Cortex of kidney (tissue), 1 donor: ENCODE measurements at places on chromosomes 13 and 19.

- DNase-seq, result no peak
Measured at GRCh38 chr13:78826936-78827335, 168.0 kb upstream of the OBI1 start.

DNA sequence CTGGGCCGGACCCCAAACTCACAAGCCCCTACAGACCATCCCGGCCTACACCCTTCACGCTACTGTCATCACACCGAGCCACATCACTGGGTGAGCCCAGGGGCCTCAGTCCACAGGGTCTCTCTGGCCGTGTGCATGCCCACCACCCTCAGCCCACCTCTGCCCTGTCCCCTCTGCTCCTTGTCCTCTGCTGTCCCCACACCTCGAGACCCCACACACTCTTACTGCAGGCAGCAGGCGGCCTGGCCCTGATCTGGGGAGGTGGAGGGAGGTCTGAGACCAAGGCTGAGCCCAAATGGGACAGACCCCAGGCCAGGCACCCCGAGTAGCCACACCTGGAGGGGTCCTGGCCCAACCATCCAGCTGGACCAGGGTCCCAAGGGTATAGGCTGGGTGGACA lies 35.2 kb downstream of the PEPD start:
- DNase-seq, result no peak

- DNase-seq, result no peak
Measured at GRCh38 chr13:78215458-78216108, 297.0 kb upstream of the EDNRB start.

GRCh38 chr13:73272831-73273230 lies 214.0 kb downstream of the KLF5 start:
- DNase-seq, result no peak

- no peak for DNase-seq
Measured at GRCh38 chr13:23993680-23993985, 96.3 kb upstream of the C1QTNF9B start.

DNA sequence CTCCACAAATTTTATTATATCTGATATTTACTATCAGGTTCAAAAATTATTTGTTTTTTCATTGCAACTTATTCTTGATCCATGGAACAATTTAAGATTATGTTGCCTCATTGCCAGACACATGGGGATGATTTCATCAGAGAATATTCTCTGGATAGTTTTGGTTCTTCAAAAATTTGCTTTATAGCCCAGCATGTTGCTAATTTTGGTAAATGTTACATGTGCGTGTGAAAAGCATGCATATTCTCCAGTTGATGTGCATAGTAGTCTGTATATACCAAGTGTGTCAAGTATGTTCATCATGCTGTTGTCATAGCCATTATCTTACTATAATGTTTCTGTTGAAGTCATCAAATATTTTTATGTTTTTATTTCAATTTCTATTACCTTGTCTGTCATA lies 122.3 kb downstream of the RFC3 start:
- DNase-seq, result no peak

GRCh38 chr13:79423801-79424642 lies 18.0 kb upstream of the RBM26 start:
- DNase-seq, result no peak

DNA sequence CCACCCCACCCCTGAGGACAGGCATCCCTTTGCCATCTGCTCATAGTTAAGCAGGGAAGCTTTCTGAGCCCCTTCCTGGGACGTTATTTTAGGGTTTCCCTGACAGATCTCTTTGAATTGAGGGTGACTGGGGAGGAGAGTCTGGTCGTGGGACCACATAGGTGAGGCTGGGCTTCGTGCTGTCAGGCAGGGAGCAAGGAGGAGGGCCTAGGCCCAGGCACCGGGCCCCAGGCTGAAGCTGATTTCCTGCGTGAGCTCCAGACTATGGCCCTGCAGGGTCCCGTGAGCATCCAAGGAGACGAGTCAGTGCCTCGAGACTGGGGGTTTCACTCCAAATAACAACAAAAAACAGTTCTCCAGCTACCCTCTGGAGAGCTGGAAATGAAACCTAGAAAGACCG lies 60.4 kb downstream of the MYO9B start:
- no peak for DNase-seq

DNA sequence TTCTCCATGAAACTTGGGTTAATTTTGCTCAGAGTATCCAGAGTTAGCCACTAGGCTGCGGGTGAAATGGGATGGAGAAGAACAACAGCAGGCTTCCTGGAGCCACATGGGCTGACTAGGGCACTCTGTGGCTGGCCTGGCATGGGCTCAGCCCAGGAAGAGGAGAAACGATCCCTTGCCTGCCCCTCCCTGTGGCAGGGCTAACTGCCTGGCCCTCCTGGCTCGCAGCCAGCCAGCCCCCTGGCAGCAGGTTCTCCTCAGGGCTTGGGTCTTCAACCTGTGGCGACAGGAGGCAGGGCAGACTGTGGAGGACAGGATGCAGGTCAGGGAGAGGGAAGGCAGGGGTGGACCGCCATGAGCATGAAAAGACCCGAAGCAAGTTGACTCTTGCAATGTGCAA lies 78.7 kb upstream of the GPR183 start:
- DNase-seq, result no peak

DNA sequence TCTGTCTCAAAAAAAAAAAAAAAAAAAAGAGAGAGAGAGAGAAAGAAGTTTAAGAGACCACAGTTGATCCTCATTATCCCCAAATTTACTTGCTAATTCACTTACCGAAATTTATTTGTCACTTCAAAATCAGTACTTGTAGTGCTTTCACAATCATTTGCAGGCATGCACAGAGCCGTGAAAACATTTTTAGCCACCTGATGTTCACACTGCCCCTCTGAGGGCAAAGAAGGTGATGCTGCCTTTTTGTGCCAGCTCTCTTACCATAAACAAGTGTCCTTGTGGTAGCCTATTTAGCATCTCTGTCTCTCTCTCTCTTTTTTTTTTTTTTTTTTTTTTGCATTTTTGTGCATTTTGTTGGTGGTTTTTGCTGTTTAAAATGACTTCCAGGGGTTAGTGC lies 24.1 kb upstream of the CASP14 start:
- DNase-seq, result no peak

DNA sequence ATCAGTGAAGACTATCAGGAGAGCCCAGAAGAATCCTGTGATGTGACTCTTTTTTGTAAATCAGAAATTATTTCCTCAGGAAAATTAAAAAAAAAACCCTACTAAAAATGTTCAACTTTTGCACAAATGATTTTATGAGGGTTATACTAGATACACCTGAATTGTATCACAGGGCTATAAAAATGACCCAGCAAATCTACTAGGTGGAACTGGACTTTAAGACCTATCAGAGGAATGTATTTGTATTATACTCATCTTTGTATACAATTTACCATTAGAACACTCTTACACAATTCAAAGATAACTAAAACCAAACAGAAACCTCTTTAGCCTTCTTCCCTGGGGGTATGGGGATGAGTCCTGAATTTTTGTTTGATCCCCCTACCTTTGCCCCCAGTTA lies 7.2 kb downstream of the FBXL3 start:
- no peak for DNase-seq

- DNase-seq, result no peak
Measured at GRCh38 chr19:8478598-8478997, 23.8 kb downstream of the PRAM1 start.

DNA sequence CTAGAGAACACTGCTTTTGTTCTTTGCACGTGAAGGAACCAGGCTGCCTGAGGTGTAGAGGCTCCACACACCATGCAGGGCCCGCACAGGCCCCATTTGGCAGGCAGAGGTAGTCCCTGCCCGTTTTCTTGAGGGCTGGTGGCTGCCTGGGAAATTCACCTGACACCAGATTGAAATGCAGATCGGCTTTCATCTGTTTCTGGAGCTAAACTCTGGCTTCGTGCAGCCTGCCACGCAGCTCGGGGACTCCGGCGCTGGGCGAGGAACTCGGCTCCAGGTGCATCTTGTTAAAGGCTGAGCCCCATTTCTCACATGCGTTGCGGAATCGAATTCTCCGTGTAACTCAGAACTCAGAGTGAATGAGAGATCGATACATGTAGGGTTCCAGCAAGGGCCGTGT lies 37.7 kb downstream of the ATP11A start:
- no peak for DNase-seq

- DNase-seq, result no peak
Measured at GRCh38 chr19:9597027-9597426, 12.7 kb upstream of the ZNF121 start.

DNA sequence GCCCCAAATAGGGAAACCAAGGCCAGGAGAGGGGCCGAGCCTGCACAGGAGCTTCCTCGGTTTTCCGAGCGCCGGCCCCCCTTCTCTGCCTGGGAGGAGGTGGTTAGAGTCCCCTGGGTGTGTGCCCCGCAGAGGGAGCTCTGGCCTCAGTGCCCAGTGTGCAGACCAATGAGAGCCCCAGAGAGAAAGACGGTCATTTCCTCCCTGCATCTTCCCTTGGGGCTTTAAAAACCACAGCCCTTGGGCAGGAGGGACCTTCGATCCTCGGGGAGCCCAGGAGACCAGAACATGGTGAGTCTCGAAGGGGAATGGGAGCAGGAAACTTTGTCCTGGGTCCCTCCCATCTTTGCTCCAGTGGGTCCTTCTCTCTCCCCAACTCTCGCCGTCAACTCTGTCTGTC lies at the start of gene C5AR1:
Gene C5AR1 (plus strand): TSS at position 254 of the 400 bp plus-strand sequence. CDS start 35 bp downstream, at position 289.
- DNase-seq, result no peak

GRCh38 chr19:14418856-14419105 lies 360 bp downstream of the DDX39A start:
- no peak for DNase-seq

GRCh38 chr19:21462540-21462939 lies 42.9 kb upstream of the ZNF429 start:
- DNase-seq, result no peak

DNA sequence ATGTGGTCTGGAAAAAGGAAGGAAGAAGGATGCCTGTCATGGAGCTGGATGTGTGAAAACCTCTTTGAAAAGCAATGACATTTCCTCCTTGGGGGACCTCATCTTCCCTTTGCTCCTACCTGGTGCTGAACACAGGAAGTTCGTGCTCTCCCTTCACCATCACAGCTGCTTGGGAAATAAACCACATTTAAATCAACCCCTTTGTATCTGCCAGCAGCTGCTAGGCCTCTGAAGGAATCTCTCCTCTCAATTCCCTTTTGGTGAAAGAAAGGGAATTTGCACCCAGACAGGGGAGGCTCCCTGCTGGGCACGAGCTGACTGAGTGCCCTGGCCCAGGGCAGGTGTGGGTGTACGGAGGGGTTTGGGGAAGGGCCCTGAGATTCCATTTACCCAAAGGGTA lies 437.7 kb downstream of the TSHZ3 start:
- no peak for DNase-seq

GRCh38 chr19:46372901-46373490 lies 26.1 kb downstream of the PPP5C start:
- no peak for DNase-seq

DNA sequence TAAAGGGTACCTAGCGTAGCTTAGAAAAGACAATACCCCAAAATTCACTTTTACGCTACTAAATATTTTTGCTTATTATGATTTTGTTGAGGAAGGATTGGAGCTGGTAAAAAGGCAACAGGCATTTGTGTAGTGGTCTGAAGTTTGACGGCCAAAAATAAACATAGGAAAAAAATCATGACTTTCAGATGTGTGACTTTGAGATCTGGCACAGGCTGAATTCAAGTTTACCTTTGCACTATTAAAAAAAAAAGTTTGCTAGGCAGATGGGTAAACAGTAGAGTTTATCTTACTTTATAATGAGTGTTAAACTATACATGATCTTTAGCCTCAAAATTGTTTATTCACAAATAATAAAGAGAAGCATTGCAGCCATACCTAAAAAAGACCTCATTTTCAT lies 24.3 kb upstream of the INTS6 start:
- DNase-seq, result no peak

DNA sequence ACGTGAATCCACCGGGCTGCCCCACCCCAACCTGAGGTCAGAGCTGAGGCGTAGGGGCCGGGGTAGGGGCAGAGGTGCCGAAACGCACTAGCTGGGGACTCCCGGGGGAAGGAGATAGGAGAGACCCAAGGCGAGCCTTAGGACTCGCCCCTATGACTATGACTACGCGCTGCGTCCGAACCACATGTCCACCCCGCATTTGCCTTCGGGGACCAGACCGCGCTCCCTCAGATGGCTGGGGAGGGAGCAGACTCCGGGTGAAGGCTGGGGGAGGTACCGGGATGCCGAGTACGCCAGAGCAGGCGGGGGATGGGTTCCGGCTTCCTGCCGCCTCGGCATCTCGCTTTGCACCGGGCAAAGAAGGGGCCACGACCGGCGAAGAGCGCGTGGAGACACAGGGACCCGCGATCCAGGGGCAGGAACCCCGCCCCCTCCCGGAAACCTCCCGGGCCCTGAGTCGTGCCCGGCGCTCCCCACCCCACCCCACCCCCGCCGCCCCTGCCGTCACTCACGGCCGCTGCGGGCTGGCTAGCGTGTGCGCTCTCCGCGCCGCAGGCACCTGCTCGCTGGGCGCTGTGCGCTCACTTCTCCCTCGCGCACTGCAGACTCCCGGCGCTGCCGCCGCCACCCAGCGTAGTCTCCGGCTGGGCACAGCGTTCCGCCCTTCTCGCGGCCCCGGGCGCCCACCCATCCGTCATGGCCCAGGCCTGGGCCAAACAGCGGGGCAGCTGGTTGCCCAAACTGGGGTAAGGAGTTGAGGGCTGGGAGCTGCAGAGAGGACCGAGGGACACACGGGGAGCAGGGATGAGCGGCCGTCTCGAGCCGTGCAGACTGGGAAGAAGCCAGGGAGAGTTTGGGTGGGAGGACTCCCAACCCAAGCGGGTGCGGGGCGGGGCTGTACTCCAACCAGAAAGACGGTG lies 622 bp upstream of the VSTM2B start:
- no peak for DNase-seq

DNA sequence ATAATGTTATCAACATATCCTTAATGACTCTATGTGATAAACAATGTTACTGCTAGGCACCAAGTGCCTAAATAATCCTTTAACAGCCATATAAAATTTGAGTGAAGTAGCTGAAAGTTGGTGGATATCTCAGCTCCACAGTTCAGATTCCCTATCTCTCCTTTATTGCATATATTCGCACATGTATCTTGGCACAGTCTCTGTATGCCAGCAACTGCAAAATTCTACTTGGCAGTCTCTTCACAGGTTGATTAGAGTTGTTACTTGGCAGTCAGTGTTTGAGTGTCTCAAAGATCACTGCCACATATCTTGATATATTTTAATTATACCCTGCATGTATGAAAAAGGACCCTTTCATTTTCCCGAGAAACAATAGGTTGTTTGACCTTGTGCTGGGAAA lies 879.3 kb downstream of the OLFM4 start:
- DNase-seq, result no peak

DNA sequence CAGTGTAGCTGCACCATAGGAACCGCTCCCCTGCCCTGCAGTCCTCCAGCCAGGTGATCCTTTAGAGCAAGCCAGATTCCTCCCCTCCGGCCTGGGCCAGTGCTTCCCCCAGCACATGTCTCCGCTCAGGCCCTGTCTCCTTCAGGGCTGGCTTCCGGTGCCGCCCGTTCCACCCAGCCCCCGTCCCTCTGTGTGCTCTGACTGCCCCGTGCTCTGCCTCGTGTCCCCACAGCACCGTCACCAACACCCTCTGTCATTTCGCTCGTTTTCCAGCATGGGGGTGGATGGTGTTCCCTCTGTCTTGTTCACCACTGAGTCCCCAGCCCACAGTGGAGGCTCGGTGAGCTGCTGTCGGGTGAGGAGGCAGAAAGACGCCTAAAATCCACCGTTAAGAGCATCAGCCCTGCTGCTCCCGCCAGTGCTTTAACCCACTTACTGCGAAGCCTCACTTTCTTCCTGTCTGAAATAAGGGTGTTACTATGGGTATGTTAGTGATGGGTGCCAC lies 54.5 kb downstream of the TSSK6 start:
- DNase-seq, result no peak

- DNase-seq, result no peak
Measured at GRCh38 chr19:58544591-58545285, 874 bp downstream of the TRIM28 start.

- no peak for DNase-seq
Measured at GRCh38 chr19:10508707-10509106, 5.6 kb upstream of the KEAP1 start.
